Kidney epithelial cell (primary cell): ENCODE measurements at places on chromosomes 7 and 10.

DNA sequence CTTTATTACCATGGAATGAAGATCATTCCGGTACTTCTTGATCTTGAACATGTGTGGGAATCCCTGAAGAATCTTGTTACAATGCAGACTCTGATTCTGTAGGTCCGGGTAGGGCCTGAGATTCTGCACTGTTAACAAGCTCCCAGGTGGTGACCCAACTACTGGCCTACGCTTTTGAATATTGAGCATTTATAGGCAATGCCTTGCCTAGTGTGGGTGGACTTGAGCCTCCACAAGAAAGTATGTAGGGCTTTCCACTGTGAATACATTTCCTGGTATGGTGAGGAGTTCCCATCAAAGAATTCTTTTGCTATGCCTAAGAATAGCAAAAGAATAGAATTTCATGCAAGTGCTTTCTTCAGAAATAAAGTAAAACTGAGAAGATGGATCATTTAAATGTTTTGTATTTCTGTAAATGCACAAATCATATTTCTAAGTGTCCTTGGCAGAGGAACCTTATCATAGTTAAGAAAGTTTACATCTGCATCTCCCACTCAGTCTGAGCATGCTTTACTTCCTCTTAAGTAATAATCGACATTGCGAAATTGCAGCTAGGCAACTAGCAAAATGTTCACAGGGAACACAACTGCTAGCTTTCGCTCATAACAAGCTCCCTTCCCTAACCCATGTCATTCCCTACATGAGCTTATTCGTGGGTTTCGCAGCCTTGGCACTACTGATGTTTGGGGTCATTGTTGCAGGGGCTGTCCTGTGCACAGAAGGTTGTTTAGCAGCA, 71.4 kb downstream of the AHR start:
- peak; percentile 48 for DNase-seq

DNA sequence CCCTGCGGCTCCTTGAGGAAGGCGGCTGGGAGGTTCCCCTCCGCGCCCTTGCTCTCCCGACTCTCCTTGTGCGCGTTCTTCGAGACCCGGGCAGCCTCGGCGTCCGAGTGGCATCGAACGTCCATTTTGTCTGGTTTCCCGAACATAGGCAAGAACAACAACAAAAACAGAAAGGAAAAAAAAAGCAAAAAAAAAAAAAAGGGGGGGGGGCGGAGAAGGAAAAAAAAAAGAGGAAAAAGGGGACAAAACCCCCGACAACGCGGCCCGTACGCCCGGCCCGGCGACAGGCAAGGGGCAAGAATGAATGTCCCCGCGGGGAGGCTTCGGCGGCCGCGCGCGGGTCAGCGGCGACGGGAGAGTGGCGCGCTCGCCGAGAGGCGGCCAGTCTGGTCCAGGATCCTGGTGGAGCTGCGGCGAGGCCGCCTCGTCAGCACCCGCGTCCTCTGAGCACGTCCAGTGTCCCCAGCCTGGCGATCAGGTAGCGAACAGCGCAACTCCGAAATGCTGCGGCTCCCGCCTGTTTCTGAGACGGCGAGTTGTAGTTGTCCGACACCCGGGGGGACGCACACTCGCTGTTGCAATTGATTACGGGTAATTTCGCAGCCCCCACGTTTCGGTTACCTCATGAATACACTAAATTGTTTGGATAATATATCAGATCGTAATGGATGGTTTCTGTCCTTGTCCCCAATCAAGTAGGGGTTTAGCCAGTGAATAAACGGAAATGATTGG, at the start of gene VAX1:
Gene VAX1, minus strand, starts transcription at position 360 of the 732 bp plus-strand sequence. Its CDS starts 214 bp downstream, at position 146.
- no peak for DNase-seq

- DNase-seq: no peak
These were observed 163.0 kb upstream of the LAMB4 start for GRCh38 chr7:108293149-108293612.

DNA sequence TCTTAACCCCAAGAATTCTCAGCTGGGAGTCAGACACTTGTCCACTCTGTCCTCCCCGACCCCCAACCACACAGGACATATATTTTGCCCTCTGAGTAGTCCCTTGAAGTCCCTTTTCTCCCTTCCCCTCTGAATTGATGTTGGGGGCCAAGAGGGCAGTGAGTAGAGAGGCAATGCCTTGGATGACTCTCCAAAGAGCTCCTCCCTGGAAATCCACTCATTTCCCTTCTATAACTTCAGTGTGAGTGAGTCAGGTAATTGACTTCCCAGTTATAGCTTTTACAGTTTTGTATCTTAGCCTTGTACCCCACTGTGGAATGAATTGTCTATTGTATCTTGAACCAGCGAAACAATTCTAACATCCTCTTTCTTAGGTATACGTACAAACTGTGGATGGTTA, 9.2 kb upstream of the ODAD2 start:
- no peak for DNase-seq

GRCh38 chr7:130444751-130445407, 4.1 kb upstream of the CEP41 start:
- no peak for DNase-seq

DNA sequence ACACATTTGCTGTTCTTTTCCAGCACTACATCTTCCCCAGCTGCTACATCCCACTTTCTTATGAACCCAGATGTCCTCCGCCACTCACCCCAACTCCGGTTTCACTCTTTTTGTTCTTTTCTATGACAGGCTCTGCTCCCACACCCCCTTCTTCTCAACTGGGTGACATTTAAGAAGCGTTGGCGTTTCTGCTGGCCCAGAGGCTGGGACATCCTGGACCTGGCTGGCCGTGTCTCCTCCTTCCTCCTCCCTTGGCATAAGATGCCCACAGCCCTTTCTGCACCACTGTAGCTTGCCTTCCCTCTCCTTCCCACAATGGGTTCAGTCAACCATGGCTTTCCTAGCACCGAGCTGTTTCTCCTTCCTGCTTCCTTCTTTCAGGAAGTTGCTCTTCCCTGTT, 9.4 kb upstream of the CALML5 start:
- DNase-seq: no peak

- no peak for DNase-seq
These were observed 419.0 kb upstream of the MKI67 start for GRCh38 chr10:128545216-128545615.

DNA sequence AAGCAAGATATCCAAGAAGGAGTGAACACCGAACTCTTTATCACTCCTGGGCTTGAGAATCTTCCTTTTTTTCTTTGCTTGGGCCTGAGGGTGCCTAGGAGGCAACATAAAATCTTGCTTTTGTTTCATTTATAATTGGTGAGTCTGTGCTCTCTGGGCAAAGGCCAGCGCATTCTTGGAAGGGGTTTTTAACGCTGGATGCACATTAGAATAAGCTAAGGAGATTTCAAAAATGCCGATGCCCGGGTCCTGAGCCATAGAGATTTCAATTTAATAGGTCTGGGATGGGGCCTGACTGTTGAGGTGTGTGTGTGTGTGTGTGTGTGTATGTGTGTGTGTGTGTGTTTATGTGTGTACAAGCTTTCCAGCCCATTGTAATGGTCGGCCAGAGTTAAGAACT, 62.0 kb upstream of the SORCS3 start:
- no peak for DNase-seq
